ENCODE measurements at places on chromosomes 2 and 18. TPM values are rescaled to one million over a fixed set of nuclear protein-coding genes. Genes with fewer than 3 reads are reported as not detected.

Gene IL18RAP
- not detected for total RNA-seq

Gene EPG5
- total RNA-seq = 14.1 TPM

Gene SERPINB3
- not detected for total RNA-seq

Gene ECEL1
- total RNA-seq = not detected

Gene RMDN2
- total RNA-seq = 3.9 TPM

Gene BCL2
- total RNA-seq = 4.1 TPM

Gene GPD2
- total RNA-seq = 36.6 TPM

Gene UBE2E3
- 63.7 TPM for total RNA-seq

Gene RAPGEF4
- total RNA-seq = 1.3 TPM
